ENCODE measurements at places on chromosomes 7 and 10.

GRCh38 chr10:63720072-63720537 is 198.9 kb downstream of the REEP3 start:
- DNase-seq: no peak

GRCh38 chr7:13197501-13197900 is 510.1 kb downstream of the ARL4A start:
- DNase-seq: no peak

DNA sequence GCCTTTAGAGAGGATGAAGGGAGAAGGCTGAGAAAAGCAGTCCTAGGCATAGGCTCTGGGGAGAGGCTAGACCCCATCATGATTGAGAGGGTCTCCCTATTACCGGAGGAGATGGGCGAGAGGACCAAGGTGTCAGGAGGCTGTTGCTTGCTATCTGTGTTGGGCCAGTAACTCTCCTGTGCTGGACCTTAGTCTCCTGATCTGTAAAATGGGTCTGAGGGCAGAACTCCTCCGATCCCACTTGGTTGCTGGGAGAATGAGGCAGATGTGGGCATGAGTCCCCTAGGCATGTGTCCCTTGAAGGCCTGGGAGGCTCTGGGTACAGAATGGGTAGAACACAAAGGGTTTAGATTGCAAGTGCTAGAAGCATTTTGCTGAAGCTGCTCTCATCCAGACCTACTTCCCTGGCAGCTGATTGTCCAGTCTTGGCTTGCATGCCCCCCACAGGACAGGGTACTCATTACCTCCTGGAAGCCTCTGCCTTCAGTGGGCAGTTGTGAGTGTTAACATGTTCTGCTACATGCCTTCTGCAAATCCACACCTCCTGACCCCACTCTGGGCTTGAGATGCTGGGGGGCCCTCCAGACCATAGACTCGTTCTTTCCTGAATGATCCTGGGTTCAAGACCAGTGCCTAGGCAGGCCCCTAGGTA is 4.4 kb downstream of the ZMIZ1 start:
- DNase-seq: no peak

DNA sequence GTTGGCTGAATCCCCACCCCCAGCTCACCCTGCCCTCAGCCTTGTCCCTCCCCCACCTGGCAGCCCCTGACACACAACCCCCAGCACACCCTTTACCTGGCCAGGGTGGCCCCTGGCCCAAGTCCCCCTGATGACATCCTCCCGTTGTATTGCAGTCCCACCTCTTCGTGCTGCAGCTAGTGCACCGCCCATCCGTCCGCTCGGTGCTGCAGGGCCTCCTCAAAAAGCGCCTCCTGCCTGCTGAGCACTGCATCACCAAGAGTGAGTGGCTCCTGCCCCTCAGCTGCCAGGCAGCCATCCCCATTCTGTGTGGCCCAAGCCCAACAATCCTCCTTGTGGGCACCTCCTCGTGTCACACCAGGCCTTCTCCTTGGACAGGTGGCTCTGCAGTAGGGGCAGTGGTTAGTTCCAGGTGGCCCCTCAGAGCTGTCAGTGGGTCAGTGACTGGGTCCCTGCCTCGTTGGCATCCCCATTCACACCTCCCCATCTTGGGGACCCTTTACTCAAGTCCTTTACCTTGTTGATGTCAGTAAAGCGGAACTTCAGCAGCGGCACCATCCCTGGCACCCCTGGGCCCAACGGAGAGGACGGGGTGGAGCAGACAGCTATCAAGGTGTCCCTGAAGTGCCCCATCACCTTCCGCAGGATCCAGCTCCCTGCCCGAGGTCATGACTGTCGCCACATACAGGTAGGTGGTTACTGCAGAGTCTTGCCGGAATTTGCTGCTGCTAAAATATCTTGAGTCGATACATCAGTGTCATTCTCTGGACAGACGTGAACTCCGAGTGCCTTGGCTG is 14.3 kb downstream of the ZMIZ2 start:
- DNase-seq: no peak

- DNase-seq: no peak
Measured at GRCh38 chr7:16402091-16402490, 19.2 kb downstream of the CRPPA start.

DNA sequence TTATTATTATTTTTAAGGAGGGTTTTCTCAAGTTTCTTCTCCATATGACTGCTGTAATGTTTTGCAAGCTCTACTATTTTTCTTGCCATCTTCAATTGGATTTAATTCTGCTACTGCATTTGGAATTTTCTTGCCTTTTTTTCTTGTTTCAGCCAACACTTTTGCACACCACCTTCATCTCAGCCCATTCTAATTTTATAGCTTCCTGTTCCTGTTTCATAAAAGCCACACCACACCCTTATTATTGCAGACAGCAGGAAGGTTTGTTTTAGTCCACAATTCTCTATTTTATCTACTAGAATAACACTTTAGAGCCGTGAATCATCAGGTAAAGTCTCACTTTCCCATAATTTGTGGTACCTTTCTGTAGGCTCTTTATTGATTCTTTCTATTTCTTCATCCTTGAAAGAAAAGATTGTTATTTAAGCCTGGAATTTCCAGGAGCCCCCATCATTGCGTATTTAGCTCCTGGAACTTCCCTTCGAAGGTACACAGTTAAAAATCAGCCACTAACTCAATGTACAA is 209.3 kb upstream of the TBX20 start:
- DNase-seq: no peak
